ENCODE measurements at places on chromosomes 3 and 15. TPM values are rescaled to one million over a fixed set of nuclear protein-coding genes. Genes with fewer than 3 reads are reported as not detected.

The GNAT1 gene
- total RNA-seq: not detected

The CSPG4 gene
- total RNA-seq: 0.13 TPM

The FNDC3B gene
- 31.0 TPM for total RNA-seq

The CCR9 gene
- total RNA-seq: not detected

The FBLN2 gene
- 2.1 TPM for total RNA-seq

The SLCO3A1 gene
- 23.5 TPM for total RNA-seq

The CACNA1D gene
- 0.57 TPM for total RNA-seq

The MYRIP gene
- total RNA-seq: not detected

The FOXP1 gene
- 9.2 TPM for total RNA-seq

The GATM gene
- 2.2 TPM for total RNA-seq

The SCAANT1 gene
- not detected for total RNA-seq

The ARHGAP31 gene
- 1.5 TPM for total RNA-seq

The POTEB3 gene
- total RNA-seq: not detected

The GXYLT2 gene
- total RNA-seq: 1.1 TPM

The EXD1 gene
- not detected for total RNA-seq

The CFAP20DC gene
- 2.5 TPM for total RNA-seq
